Stimulated activated CD4-positive, alpha-beta T cell treated with anti-CD3 and anti-CD28 coated beads, Interleukin-4, amount 100 ng/mL, for 1 hour (primary cell): ENCODE measurements at places on chromosomes 11 and 22.

DNA sequence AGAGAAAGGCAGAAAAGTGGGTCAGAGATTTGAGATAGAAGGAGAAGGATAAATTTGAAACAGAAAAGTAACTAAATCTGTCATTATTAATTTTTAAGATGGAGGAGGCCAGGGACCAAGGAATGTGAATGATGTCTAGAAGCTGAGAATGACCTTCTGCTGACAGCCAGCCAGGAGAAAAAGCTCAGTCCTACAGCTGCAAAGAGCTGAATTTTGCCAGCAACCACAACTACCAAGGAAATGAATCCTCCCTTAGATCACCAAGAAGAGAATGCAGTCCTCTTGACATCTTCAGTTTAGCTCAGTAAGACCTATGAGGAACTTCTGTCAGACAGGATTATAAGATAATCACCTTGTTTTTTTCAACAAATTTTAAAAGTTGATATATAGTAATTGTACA lies 538.2 kb downstream of the LRRC4C start:
- no peak for DNase-seq

- DNase-seq: no peak
These were observed 52.7 kb downstream of the IGF2 start for GRCh38 chr11:2086239-2087040.

DNA sequence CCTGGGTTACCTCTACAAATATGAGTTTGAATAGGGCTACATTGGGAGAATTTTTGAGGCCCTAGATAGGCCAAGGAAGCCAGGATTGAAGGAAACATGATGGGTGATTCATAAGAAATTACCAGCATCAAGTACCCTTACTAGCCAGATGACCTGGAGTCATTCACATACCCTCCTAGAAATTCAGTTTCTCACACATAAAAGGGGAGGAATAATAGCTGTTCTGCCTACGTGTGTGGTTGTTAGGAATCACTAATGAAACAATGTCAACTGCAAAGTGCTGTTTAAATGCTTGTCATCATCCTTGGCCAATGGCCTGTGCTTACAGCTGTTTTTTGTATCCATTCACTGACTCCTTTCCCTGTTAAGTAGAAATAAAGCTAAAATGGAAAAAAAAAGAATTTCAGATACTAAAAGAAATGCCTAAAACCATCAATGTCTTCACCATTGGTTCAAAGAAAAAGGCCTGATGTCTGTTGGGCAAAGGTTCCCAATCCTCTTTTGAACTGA lies 114.4 kb downstream of the NCAM1 start:
- no peak for DNase-seq

- no peak for DNase-seq
These were observed 5.9 kb downstream of the ABTB2 start for GRCh38 chr11:34351687-34352469.

DNA sequence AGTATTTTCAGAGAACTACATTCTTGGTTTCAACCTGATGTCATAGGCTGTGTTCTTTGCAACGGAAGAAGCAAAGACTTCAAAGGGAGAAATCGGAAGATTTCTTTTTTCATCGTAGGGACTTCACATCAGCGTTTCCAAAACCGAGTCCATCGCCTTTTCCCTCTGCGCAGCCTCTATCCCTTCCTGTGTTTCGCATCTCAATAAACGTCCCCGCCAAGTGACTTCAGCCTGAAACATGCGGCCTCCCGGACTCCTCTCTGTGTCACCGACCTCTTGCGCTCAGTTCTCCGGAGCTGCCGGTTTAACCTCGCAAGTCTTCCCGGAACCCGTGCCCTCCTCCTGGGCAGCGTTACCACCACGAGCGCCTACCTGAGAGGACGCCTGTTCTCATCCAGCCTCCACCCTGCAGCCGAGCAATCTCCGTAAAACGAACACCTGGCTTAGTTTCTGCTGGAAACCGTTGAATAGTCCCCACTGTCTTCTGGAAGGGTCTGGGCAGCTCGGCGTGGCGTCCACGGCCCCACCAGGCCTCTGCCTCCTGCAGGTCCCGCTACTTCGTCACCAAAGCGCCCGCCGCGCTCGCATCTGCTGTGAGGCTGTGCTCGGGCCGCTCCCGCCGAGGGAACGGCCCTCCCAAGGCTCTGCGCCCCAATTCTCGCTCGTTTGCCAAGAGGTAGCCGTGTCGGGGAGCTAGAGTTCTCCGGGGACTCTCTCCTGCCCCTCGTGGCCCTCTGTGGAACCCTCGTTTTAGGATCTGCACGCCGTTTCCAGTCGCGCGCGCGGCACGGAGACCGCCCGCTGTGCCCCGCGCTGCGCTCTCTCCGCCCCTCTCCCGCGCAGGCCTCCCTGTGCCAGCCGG lies at the start of gene GLB1L3:
TSS of gene GLB1L3 (plus strand) at position 846 of the 862 bp plus-strand sequence. CDS start 362 bp downstream, outside the sequence.
- peak; percentile 81 for DNase-seq

GRCh38 chr11:112498701-112499100 lies 238.0 kb upstream of the PLET1 start:
- no peak for DNase-seq

DNA sequence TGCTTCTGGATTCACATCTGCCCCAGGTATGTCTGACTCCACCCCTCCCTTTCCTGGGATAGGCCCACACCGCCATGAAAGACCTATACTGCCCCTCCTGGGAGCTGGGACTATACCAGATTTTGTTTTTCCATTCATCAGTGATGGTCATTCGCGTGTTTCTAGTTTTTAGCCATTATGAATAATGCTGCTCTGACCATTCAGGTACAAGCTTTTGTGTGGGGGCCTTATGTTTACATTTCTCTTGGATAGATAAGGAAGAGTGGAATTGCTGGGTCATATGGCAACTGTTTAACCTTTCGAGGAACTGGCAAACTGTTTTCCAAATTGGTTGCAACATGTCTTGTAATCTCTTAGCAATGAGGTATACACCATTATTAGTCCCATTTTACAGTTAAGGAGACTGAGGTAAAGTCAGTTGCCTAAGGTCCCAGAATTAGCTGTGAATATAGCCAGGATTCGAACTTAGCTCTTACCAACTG lies 1.2 kb upstream of the TBC1D10A start:
- DNase-seq: no peak

- no peak for DNase-seq
These were observed 3.1 kb downstream of the TRMU start for GRCh38 chr22:46338636-46339035.

GRCh38 chr22:40243891-40244290 lies 66.2 kb downstream of the TNRC6B start:
- no peak for DNase-seq

- DNase-seq: no peak
These were observed 10.8 kb downstream of the ST3GAL4 start for GRCh38 chr11:126366064-126366822.

DNA sequence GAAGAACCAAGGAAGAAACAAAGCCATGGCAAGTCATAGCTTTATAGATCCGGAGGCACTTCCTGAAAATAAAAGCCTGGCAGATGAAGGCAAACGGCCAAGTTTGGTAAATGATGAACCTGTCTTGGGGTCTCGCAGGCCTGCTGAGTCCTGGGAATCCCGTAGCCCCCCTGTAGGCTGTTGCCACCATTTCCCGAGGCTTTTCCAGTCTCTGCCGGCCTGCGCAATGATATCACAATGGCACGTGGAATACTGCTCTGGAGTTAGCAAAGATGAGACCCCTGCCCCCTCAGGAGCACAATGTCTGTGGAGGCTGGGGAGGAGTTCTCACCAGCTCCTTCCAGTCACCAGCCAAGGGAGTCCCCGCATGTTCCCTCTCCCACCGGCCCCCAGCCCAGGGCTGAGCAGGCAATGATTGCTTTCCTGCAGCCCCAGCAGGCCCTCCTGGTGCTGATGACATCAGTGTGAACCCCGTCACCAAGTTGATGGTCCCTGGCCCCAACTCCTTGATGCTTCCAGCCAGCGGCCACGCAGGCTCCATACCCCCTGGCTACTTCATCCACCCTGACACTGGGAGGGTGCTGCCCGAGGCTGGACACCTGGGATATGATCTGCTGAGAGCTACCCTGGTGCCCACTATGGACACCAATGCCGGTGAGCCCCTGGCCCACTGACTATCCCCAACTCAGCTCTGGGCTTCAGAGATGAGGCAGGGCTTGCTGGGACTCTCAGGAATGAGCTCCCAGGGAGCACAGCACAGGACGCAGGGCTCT lies 55.9 kb downstream of the BTG4 start:
- no peak for DNase-seq

DNA sequence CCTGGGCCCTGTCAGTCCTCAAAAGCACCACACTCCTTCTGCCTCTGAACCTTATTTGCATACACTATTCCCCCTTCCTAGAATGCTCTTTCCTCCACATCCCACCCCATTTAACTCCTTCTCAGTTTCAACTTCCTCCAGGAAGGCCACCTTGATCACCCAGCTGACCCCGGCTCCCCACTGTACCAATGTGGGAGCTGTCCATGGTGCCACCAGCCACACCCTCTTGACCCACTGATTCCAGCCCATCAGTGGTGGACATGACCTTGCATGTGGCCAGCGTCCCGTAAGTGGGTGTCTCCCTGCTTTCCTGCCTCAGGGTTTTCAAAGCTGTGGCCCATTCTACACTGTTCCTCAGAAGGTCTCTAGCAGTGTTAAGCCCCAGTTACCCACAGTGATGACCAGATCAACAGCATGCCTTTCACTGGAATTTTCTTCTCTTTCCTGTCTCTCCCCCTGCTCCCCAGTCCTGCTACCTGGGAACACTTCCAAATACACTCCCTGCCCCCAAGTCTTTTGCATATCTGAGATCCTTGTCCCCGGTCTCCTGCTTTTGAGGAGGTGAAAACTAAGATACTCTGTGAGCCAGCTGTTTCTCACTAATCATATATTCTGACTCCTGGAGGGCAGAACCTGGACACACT lies 346.6 kb downstream of the MN1 start:
- no peak for DNase-seq

GRCh38 chr22:25880524-25880923 lies 138.5 kb downstream of the MYO18B start:
- no peak for DNase-seq

GRCh38 chr11:88068848-88069554 lies 106.2 kb downstream of the RAB38 start:
- DNase-seq: no peak

DNA sequence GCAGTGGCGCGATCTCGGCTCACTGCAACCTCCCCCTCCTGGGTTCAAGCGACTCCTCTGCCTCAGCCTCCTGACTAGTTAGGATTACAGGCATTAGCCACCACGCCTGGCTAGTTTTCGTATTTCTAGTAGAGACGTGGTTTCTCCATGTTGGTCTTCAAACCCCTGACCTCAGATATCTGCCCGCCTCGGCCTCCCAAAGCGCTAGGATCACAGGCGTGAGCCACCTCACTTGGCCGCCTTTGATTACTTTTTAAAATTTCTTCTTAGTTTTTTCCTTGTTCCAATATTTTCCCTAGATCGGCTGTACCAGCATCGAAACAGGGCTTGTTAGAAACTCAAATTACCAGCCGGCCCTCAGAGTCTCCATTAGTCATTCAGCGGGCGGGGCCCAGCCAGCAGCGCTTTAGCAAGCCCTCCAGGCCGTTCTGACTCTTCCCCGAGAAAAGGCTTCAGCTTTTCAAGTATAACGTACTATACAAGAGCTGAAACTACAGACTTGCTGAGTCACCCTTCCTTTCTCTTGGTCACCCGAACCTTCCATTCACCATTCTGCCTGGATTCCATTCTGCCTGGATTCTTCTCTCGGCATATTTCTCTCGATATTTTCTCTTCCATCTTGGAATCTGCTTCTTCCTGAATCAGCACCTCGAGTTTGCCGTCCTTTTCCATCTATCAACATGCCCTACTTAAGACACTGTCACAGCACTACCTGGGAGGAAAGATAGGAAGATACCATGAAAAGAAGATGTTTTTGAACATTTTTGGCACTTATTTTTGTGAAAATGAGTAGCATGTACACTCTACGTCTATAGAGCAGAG lies 6.7 kb upstream of the CAPRIN1 start:
- peak; percentile 9 for DNase-seq

DNA sequence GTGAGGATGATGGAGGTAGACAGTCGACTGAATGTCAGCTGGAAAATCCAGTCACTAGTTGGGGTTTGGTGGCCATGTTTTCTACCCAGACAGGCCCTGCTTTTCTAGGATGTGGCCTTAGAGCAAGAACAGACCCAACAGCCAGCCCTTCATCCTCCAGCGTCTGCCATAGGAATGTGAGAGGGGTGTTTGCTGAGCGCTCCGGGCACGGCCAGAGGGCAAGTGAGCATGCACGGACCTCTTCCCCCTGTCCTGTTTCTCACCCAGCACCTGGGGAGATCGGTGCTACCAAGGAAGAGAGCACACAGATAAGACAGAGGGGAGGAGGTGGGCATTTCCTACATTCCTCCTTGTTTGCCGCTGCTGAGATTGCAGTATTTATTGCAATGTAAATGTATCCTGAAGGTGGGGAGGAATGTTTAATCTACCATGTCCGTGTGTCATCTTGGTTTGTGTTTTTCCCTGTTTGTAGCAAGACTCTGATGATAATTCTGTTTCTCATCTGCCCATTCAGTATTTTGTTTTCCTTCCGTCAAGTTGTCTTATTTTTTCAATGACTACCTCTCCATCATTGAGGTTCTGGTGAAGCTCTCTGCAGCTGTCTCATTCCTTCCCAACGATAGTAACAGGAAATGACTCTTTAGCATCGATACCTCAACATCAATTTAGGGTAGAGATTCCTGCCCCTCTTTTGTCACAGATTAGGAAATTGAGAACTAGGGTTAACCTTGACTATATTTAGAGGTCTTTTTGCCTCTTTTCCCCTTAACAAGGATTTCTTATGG lies 4.9 kb upstream of the ATF4 start:
- DNase-seq: no peak

- no peak for DNase-seq
These were observed 7.4 kb downstream of the MIF start for GRCh38 chr22:23901600-23901999.

DNA sequence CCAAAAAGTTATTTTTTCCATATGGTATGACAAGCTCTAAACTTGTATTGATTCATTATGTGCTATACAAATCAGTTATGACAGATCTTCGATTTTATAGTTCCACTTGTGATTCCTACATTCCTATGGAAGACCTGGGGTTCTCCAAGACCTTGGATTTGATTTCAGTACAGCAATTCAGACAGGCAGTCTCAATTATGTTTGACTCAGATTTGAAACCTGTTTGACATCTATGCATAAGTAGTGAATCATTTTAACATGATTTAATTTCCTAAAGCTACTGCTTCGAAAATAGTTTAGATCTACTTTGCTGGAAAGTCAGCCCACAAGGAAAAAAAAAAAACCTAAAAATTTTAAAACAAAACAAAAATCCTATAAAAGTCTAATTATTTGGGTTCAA lies 820.4 kb downstream of the LUZP2 start:
- no peak for DNase-seq

- DNase-seq: no peak
These were observed 30.8 kb downstream of the PDGFB start for GRCh38 chr22:39214006-39214382.

- no peak for DNase-seq
These were observed 30.6 kb upstream of the PANX2 start for GRCh38 chr22:50139843-50140415.

- DNase-seq: no peak
These were observed 5.5 kb downstream of the TTC28 start for GRCh38 chr22:28674121-28674563.

GRCh38 chr11:124605719-124606118 lies 5.5 kb upstream of the PANX3 start:
- no peak for DNase-seq

DNA sequence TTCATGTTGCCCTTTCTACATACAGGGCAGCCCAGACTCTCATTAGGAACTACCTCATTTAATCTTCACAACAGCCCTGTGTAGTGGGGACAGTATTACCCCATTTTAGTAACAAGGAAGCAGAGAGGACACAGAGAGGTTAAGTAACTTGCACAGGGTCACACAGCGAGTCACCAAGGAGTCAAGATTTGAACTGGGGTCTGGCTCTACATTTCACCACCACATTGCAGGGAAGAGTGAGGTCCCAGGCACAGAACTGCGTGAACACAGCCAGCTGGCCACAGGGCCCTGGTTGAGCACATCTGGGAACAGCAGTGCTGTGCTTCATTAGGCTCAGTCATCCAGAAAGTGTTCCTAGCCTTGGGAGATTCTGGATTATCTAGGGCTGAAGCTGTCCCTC lies 45.4 kb upstream of the ISX start:
- DNase-seq: no peak
